GM23248 (cell line): ENCODE measurements at places on chromosomes 2 and 18.
A peak's percentile ranks its signal among the peaks of the same experiment; 100 is the strongest.

- peak; percentile 88 for DNase-seq
Measured at GRCh38 chr18:44887227-44887631, 206.5 kb downstream of the SETBP1 start.

GRCh38 chr2:75612108-75612861, 34.3 kb upstream of the MRPL19 start:
- DNase-seq: no peak

DNA sequence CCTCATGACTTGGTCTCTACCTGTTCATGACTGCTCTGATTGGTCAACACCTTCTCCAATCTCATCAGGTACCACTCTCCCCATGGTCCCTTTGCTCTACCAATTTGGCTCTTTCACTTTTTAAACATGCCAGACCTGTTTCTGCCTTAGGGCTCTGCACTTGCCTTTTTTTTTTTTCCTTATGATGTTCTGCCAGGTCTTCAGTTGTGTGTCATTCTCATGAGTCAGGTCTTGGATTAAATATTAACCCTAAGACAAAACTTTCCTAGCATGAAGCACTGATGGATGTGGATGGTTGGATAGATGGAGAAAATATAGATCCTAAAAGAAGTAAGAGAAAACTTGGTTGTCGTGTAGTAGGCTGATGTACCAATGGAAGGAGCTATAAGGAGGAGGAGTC, 219.3 kb downstream of the TTC32 start:
- DNase-seq: peak; percentile 53

- no peak for DNase-seq
Measured at GRCh38 chr2:176501617-176502016, 232.4 kb downstream of the MTX2 start.

- no peak for DNase-seq
Measured at GRCh38 chr2:23100406-23100805, 284.6 kb upstream of the KLHL29 start.

GRCh38 chr18:32576296-32576916, 105.7 kb upstream of the GAREM1 start:
- peak; percentile 12 for DNase-seq

- no peak for DNase-seq
Measured at GRCh38 chr2:10059016-10059351, 15.6 kb downstream of the KLF11 start.

DNA sequence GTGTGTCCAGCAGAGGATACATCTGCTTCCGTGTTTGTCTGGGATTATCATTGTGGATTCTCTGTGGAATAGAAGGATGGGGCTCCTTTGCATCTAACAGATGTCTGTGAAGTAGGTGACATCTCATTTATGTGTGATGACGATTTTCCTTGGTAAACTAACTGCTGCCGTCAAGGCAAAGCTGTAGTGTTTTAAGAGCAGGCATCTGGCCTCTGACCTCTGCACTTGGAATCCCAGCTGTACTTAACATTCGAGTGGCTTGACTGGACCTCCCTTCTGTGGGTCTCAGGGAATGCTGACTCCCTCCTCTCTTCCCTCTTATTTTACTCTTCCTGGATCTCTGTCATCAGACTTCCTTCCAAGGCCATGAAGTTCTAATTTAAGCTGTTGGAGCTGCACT, 56.4 kb downstream of the DCDC2C start:
- DNase-seq: no peak

DNA sequence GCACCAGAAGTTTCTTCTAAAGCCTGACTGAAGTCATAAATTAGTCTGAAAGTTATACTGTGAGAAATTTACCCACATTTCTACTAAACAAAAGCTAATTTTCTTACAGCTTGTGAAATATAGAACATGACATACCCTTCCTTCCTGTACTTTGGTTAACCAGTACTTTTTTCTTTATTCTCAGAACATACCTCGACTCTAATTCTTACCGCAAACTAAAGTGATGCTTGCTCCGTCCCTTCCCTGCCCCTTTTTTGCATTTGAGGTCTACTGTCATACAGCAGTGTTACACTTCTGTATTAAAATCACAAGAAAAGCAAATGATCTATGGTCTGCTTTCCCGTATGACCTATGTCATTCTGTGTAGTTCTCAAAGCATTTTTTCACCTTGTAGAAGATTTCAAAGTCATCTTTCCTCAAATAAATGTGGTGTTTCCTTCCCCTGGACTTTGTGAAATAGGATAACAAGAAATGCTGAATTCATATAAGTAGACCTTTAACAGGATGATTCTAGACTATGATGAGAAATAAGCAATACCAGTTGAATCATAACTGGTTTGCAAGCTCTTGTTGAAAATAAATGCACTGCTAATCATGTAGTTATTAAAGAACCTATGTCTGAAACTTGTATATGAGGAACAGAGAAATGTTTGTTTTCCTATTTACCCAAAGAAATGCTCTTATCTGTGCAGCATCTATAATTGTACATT, 30.4 kb downstream of the CYTIP start:
- no peak for DNase-seq

DNA sequence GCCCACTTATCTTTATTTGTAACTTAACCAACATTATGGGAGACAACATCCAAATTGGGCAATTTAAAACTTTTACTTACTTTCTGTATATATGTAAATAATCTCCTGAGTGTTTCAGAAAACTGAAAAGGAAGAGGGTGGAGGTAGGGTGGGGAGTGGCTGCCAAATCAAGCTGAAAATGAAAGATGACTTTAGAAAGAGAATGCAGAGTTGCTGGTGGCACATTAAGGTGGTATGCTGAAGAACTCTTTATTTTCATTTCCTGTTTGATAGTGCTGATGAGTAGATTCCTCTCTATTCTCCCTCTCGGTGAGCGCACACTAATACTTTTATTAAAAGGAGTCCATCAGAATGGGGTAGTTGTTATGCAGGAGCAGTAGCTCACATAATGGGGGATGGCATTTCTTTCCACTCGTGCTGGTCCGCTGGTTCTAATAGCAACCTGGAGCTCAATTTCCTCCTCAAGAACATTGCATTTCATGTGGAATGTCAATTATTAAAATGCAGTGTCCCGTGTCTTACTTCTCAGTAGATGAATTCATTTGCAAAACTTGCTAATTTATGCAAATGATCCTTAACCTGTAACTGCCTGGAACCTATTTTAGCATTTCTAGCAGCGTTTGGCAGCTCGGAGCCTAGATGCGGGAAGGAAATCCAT, 466.9 kb upstream of the HNRNPA3 start:
- no peak for DNase-seq

DNA sequence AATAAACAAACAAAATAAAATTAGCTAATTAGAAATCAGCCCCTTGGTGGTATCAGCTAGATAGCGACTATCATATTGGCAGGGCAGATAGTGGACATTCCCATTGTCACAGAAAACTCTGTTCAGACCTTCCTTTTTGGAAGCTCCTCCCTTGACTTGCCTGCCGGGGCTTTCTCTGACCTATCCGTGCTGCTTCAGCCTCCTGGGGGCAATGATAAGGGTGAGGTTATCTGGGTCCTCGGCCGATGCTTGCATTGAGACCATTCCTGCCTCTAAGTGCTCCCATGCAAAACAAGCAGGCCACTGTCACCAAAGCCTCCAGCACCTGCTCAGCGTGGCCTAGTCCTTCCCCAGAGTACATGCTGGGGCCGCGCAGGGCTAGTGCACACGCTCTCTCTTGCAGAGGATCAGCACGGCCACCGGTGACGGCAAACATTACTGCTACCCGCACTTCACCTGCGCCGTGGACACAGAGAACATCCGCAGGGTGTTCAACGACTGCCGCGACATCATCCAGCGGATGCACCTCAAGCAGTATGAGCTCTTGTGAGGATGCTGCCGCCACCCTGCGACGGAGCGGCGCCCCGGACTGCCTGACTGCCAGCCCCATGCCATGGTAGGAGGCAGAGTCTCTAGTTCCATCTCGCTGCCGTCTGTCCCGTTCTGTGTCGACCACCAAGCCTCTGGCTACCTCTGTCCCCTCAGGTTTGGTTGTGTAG, 27.4 kb downstream of the MPPE1 start:
- no peak for DNase-seq

DNA sequence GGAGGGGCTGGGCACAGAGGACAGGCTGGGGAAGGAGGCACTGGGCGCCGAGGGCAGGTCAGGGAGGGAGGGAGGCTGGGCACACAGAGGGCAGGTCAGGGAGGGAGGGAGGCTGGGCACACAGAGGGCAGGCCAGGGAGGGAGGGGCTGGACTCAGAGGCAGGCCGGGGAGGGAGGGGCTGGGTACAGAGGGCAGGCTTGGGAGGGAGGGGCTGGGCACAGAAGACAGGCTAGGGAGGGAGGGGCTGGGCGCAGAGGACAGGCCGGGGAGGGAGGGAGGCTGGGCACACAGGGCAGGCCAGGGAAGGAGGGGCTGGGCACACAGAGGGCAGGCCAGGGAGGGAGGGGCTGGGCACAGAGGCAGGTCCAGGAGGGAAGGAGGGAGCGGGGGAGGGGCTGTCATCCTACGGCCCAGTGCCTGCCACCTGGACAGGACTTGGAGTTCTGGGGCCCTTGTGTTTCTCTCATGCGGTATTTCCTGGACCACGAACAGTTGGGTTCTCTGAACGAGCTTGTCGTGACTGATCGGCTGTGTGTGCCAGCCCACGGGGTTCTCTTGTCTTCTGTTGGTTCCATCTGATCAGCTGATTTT, 46.7 kb upstream of the KCNG2 start:
- DNase-seq: no peak

- peak; percentile 63 for DNase-seq
Measured at GRCh38 chr2:46855805-46856204, 59.8 kb downstream of the MCFD2 start.

GRCh38 chr2:32787207-32787606, 159.4 kb downstream of the TTC27 start:
- DNase-seq: no peak

GRCh38 chr2:229578052-229578846, 136.1 kb downstream of the DNER start:
- DNase-seq: no peak

GRCh38 chr2:180978903-180979748, 1.3 kb upstream of the UBE2E3 start:
- peak; percentile 77 for DNase-seq

DNA sequence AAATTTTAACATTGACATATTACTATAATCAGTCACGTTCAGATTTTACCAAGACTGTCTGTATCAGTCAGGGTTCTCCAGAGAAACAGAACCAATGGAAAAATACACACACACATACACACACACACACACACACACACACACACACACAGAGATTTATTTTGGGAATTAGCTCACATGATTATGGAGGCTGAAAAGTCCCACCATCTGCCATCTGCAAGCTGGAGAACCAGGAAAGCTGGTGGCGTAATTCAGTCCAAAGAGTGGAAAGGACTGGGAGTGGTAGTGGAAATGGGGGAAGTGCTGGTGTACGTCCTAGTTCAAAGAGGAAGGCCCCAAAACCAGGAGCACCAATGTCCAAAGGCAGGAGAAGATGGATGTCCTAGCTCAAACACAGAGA, 166.4 kb downstream of the AKAIN1 start:
- no peak for DNase-seq

DNA sequence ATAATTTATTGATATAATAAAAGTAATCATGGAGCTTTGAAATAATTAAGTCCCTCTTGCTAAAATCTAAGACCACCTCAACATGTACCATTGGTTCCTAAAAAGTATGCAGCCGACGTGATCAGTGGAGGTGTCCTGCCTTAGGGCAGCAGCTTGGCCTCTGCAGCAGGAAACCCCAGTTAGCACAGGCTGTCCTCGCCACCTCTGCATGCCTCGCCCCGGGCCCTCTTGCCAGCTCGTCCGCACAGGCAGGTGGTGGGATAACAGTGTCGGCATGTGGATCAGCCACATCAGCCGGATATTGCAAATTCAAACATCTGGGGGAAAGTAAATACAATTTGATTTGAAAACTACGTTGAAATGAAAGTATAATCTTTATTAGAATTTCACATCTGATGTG, 22.9 kb downstream of the COA5 start:
- DNase-seq: no peak

DNA sequence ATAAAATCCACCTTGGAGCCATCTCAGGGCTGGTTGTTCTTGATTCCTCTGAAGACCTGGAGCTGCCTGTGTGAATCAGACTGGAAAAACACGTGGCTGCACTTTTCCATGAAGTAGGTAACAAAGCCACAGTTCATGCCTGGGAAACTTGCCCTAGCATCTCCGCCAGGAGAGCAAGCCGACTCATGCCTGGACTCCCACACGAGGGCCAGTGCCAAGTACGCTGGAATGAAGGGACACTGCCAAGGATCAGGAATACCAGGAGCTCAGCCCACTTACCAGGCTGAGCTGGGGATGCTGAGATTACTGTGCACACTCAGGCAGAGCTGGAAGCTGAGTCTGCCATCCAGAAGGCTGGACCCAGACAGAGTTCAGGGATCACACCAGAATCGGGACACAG, 10.9 kb upstream of the FHL2 start:
- peak; percentile 96 for DNase-seq

DNA sequence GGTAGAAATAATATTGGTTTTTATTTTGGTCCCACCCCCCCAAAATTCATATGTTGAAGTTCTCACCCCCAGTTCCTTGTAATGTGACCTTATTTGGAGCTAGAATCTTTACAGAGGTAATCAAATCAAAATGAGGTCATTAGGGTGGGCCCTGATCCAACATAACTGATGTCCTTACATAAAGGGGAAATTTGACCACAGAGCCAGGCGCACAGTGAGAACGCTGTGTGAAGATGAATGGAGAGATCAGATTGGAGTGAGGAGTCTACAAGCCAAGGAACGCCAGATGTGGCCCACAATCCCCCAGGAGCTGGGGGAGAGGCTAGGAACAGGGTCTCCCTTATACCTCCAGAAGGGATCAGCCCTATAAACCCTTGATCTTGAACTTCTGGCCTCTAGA, 31.6 kb upstream of the TRIB2 start:
- DNase-seq: no peak
